ENCODE measurements at places on chromosomes 6 and 20.

- no peak for DNase-seq
Observed at GRCh38 chr6:30091577-30092381, 16.2 kb upstream of the RNF39 start.

GRCh38 chr6:13377054-13377758 is 48.9 kb upstream of the TBC1D7 start:
- no peak for DNase-seq

GRCh38 chr6:150314230-150315188 is 54.3 kb upstream of the IYD start:
- DNase-seq: no peak

DNA sequence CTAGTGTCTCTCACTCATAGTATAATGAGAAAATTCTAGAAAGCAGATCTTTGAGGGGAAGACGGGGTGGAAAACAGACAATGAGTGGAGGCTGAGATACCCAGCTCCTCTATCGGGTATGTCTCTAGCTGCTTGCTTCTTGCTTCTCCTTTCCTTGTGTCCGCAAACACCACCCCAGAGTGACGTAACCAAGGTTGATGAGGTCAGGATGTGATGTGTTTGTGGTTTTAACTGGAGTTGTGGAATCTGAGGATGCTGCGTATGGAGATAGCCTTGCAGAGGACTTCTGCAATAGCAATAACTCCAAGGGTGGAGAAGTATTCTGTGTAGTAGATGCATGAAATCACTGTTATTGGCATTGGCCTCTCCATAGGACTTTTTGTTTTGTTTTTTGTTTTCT is 132.7 kb upstream of the IFNGR1 start:
- DNase-seq: no peak

GRCh38 chr20:47429409-47429808 is 72.3 kb upstream of the NCOA3 start:
- no peak for DNase-seq

GRCh38 chr20:35660122-35660937 is 4.4 kb downstream of the CPNE1 start:
- no peak for DNase-seq

- DNase-seq: no peak
Observed at GRCh38 chr20:58619864-58620431, 31.1 kb upstream of the STX16 start.

- no peak for DNase-seq
Observed at GRCh38 chr6:93272896-93273295, 146.5 kb downstream of the EPHA7 start.

DNA sequence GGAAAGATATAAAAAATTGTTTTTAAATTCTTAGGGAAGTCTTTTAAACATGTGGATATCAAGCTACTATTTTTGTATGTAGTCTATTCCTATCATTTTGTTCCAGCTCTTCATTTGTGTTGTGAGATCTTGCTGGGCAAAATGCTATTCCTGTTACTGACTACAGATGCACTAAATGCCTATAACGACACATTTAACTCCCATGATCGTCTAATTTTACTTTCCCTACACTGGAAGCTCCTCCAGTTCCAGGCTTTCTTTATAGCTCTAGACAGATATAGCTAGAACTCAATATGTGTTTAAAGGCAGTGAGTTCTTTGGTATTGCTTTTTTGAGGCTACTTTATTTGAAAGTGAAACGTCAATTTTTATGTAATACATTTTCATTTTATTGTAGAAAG is 971.5 kb upstream of the CITED2 start:
- DNase-seq: no peak

DNA sequence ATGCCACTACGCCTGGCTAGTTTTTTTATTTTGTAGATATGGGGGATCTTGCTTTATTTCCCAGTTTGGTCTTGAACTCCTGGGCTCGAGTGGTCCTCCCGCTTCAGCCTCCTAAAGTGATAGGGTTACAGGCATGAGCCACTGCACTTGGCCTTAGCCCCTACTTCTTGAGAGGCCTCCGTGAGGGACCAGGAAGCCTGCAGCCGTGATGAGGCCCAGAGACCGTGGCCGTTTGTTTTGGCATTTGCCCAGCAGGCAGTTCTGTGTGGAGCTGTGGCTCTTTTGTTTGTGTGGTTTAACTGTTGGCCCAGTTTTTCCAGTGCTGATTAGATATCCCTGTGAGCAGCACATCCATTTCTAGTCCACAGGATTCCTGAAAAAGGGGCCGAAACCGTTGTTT is 39.8 kb downstream of the SRSF3 start:
- no peak for DNase-seq

- no peak for DNase-seq
Observed at GRCh38 chr6:110878751-110879522, 4.4 kb downstream of the AMD1 start.

DNA sequence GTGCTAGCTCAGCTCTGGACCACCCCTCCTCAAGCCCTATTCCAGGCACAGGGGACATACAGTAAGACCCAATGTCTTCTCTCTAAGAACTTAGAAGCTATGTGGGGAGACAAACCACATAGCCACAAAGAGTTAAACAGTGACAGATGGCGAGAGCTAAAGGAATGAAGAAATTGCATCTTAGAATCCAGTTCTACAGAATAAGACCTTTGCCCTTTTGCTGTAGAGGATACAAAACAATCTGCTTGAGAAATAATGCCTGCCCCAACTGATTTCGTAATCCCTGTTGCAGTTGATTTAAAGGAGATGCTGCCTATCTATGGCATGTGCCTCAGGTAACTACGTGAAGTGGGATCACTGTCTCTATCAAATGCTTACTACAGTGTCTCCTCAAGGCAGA is 31.2 kb downstream of the TNFRSF21 start:
- DNase-seq: no peak

DNA sequence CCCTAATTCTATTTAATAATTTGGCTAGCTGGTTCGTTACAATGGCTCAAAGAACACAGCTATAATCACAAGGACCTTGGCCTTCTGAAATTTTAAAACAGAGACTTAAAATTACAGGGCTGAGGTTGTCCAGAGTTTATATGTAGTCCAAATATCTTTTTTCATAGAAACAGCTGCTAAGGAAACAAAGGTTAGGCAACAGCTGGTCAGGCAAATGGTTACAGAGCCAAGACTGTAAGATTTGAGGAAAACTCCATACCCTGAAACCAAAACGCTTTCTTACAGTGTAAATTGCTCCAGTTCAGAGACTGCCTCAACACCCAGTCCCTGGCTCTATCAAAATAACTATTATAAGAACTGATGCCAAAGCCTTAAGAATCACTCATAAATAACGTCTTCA is 9.7 kb upstream of the ARHGAP18 start:
- no peak for DNase-seq

DNA sequence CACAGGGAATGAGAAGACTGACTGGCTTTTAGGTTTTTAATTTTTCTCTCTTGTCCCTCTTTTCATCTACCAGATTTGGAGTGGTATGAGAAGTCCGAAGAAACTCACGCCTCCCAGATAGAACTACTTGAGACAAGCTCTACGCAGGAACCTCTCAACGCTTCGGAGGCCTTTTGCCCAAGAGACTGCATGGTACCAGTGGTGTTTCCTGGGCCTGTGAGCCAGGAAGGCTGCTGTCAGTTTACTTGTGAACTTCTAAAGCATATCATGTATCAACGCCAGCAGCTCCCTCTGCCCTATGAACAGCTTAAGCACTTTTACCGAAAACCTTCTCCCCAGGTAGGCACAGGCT is 644 bp downstream of the MAD2L1BP start:
- DNase-seq: no peak

DNA sequence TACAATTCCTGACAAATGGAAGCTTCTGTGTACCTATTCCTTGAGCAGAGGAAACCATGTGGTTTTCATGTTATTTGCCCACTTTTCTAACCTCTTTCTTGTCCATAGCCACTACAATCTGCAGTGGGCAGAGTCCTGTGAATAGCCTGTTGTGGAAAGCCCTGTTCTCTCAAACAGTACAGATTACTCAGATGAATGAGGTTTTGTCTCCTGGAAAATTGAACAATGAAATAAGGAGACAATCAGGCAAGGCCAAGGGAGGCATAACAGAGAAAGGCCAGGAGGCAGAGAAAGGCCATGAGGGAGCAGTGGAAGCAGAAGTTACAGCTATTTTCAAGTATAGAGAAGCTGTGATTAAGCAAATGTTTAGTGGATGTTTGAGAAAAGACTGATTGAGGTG is 189.3 kb downstream of the GRIK2 start:
- no peak for DNase-seq

DNA sequence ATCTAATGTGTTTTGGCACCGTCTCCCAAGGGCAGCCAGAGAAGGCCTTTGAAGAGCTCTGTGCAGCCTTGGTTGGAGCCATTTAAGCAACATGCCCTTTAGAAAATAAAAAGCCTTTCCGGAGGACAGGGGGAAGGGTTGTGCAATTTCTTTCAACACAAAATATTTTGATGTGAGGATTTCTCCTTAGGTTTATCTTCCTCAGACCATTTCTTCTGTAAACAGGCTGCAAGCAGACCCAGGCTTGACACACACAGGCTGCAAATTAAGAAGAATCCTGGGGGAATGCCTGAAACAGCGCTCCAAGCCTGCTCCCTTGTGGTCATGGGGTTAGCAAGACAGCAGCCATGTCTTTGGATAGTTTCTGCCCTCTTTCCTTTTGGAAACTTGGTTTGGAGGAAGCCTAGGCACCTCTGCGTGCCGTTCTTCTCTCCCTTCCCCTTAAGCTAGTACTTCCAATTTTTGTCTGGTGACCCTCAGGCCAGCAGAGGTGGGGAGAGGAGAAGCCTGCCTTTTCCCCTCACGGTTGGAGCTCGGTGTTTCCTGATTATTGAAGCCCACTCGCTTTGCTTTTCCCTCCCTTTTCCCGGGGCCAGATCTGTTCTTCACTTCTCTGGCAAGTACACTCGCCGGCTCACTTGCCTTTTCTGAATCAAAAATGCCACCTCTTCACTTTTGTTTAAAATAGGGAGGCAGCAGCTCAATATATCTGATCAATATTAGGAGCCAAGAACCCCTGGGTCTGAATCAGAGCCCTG is 39.6 kb upstream of the NOX3 start:
- no peak for DNase-seq

- DNase-seq: no peak
Observed at GRCh38 chr6:160030103-160030502, 61.2 kb downstream of the IGF2R start.

- DNase-seq: no peak
Observed at GRCh38 chr6:113723182-113723581, 134.0 kb upstream of the MARCKS start.

DNA sequence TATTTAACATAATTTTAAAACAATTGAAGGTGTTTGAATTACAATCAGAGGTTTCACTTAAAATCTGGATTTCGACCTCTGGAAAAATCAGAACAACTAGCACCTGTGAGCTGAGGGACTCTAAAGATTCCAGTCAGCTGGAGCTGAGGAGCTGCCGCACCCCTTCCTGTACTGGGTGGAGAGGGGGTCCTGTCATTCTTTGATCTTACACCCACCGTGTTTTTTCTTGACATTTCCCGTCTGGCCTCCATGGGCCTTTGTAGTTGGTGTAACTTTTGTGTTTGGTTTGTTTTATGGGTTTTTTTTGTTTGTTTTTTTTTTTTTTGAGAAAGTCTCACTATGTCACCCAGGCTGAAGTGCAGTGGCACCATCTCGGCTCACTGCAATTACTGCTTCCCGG is 17.2 kb downstream of the ARFGEF2 start:
- no peak for DNase-seq

GRCh38 chr6:142716097-142716496 is 228.9 kb downstream of the HIVEP2 start:
- DNase-seq: no peak
